Upper lobe of left lung (tissue), 6 donors: ENCODE measurements at places on chromosomes 13 and 19.

- no peak for DNase-seq
These were observed 42.0 kb upstream of the IPO5 start for GRCh38 chr13:97911311-97912138.

GRCh38 chr13:108690726-108691125 is 61.3 kb downstream of the MYO16 start:
- DNase-seq = no peak

GRCh38 chr19:31330761-31331160 is 18.5 kb downstream of the TSHZ3 start:
- no peak for DNase-seq

DNA sequence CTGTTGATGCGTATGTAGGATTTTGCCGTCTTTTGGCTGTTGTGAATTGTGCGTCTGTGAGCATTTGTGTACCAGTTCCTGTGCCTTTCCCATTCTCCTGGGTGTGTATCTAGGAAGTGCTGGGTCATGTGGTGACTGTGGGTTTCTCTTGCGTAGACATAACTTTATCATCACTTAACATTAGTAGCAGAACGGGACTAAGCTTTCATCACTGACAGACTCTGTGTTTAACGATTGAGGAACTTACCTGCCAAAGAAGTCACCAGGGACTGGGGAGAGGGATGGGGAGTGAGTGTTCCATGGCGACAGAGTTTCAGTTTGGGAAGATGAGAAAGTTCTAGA is 15.0 kb downstream of the FZR1 start:
- DNase-seq = no peak

GRCh38 chr13:26308250-26308649 is 54.3 kb downstream of the CDK8 start:
- no peak for DNase-seq

GRCh38 chr13:98141091-98141490 is 1.8 kb upstream of the FARP1 start:
- no peak for DNase-seq

GRCh38 chr13:27226991-27227390 is 24.4 kb upstream of the RPL21 start:
- no peak for DNase-seq

GRCh38 chr13:74708629-74709028 is 574.4 kb upstream of the KLF12 start:
- no peak for DNase-seq

DNA sequence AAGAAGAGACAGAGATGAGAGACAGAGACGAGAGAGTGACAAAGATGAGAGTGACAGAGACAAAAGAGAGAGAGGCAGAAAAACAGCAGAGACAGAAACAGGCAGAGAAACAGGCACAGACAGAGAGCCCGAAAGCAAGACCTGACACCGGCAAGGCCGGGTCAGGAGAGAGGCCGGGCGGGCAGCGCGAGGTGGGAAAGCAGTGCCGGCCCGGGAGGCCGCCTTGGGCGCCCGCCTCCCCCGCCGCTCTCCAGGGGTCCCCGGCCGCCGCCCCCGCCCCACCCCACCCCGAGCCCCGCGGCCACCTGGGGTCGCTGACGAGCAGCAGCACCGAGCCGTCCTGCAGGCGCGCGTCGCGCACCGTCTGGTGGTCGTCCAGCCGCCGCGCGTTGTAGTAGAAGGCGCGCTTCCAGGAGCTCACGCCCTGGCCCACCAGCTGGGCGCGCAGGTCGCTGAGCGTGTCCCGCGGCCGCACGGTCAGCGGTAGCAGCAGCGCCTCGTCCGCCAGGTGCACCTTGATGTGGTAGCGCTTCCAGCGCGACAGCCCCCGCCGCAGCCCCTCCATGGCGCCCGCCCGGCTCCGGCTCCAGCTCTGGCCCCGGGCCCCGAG is at the start of gene TINCR:
TSS of gene TINCR (minus strand) at position 594 of the 610 bp plus-strand sequence.
- DNase-seq = no peak

- DNase-seq = no peak
These were observed 25.6 kb downstream of the ZNF114 start for GRCh38 chr19:48295458-48295857.

DNA sequence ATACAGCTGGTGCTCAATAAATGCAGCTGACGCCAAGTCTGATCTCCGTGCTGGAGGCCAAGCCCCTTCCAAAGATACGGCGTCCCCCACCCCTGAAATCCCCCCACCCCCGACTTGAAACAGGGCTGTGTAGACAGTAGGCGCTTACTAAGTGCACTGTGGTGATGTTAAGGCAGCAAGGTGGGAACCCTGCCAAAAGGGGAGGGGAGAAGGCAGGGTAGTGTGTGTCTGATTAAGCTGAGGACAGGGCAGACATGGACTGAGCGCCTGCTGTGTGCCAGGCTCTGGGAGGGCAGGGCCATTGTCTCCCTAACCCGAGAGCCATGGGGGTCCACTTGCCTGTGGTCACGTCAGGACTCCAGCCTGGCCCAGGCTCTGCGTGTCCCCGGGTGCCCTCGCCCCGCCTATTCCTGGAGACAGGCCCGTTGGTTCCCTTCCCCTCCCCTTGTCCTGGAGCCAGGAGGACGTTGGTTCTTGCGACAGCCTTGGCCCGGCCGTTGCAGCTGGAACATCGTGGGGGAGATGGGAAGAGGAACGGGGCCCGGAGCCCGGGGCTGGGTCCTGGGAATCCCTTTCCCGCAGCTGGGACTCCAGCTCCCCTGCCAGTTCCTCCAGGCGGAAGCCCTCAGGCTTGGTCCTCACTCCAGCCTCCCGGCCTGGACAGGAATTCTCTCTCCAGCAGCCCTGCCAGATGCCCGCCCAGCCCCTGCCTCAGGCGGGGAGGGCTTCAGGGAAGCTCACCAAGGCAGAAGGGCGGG is 1.7 kb upstream of the ELANE start:
- DNase-seq = peak; percentile 93

DNA sequence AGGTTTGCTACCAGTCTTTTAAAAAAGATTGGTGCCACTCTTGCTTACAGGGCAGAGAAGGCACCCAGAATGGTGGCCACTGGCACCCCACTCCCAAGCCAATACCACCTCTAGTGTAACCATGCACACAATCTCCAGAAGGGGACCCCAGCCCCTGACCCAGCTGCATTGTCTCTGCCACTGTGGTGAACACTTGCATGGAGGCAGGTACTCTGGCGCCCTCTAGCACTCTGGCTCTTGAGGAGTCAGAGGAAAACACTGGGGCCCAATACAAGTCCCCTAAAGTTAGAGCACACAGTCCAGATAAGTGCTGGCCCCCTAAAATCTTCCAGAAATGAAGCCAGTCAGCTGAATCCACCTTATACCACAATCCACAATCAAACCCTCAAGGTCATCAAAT is 6.0 kb downstream of the ERVV-1 start:
- DNase-seq = no peak

DNA sequence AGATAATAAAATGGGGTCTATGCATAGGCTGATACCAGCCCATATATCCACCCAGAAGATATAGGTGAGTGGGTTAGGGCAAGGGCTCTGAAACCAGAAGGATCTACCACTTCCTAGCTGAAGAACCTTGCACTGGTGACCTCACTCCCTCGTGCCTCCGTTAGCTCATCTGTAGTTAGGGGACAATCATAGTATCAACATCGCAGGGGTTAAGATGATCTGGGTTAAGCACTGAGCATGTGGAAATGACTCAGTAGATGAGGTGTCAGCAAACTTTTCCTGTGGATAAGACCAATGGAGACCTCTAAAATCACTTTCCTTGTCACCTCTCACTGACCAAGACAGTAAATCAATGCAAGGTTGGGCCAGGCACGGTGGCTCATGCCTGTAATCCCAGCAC is 30.5 kb downstream of the TNFSF14 start:
- no peak for DNase-seq

GRCh38 chr19:7879836-7880235 is 5.6 kb upstream of the PRR36 start:
- no peak for DNase-seq

DNA sequence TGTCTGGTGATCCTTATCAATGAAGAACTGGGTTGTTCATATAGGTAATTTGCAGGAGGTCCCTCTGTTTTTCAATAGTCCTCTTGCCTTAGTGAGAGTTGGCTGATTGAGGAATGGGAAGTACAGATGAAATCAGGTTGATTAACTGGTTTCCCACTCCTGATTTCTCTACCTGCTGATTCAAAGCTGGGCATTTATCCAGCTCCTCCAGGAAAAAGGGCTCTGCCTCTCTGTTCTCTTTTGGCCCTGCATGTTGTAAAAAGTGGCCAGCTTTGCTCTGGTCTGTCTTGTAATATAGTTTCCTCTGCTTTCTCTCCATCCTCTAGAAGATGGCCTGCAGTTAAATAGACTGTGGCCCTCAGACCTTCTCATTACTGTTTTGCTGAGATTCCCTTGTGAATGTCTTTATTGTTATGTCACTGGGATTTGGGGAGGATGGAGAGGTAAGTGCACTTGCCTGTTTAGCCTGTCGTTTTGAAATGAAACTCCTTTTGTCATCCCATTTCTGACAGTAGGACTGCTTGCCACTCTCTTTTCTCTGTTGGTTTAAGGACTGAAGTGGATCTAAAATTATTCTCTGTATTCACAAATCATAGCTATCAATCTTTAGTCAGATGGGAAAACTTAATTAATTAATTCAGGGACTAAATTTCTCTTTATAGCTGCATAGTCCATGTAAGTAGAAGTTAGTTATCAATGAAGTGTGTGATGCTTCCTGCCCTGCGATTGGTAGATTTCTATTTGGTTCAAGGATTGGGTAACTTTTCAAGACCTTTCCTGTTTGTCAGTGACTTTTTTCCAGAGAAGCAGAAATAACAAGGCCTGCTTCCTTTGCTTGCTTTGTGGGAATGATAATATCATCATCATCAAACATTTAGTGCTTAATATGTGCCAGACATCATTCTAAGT is 28.5 kb downstream of the GARRE1 start:
- no peak for DNase-seq

DNA sequence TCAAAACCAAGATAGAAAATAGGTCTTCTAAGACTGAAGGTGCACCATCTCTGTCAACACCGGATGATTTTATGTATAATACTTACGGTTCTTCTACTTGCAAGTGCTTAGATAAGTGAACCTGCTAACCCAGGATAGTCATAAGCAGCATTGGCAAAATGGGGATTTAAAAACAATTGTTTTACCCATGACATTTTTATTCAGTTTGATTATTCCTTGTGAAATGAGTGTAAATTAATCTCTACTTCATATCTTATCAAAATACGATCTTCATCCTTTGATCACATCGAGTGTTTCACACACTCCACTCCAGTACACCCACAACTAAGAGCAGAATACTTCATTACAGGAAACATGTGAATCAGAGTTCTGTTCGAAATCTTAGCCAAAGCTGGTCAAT is 23.0 kb upstream of the MTRF1 start:
- DNase-seq = no peak

DNA sequence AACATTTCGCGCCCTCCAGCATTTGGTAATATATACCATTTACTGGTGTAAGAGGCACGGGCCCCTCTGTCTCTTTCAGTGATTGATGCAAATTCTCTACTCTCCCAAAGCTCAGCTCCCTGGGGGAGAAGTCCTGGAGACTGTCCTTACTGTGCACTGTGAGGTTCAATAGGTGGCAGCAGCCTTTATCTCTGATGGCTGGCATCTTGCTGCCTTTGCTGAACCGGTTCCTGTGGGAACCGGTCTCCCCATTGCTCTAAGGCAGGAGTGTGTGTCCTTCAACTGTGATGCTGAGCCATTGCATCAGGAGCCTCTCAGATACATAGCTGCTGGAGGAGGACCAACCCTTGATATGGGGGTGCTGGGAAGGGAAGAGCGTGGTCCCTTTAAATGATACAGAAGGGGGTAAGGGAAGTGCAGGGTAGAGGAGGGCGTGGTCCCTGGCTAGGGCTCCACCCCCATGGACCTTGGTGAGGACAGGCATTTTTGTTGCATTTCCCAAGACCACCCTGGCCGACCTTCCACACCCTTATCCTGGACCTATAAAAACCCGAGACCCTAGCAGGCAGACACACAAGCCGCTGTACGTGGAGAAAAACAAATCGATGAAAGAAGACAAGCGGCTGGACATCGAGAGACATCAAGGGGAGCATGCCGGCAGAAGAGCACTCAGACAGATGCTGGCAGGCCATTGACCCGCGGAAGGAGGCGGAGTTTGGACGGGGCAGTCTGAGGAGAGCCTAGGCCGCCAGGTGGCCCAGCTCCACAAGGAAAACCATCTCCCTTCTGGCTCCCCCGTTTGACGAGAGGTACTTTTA is 41.1 kb upstream of the GTF3A start:
- no peak for DNase-seq

GRCh38 chr13:41500511-41500910 is 43.2 kb downstream of the RGCC start:
- DNase-seq = peak; percentile 26

- no peak for DNase-seq
These were observed 26.0 kb downstream of the OR10H4 start for GRCh38 chr19:15974856-15975255.

GRCh38 chr19:38020311-38020710 is 113.3 kb downstream of the SIPA1L3 start:
- DNase-seq = peak; percentile 34

DNA sequence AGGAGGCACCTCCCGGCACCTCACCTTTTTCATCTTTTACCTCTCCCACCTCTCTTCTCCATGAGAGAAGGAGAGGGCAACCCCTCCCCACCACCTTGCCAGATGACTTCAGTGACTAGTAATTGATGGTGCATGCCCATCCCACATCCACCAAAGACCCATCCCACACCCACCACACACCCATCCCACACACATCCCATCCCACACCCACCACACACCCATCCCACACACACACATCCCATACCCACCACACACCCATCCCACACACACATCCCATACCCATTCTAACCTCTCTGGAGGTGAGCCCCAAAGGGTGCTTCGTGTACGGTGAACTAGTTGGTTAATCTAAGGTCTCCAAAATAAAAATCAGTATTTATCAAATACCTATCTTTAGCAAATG is 44.7 kb downstream of the STK24 start:
- no peak for DNase-seq
